ENCODE measurements at places on chromosomes 11 and 22.

DNA sequence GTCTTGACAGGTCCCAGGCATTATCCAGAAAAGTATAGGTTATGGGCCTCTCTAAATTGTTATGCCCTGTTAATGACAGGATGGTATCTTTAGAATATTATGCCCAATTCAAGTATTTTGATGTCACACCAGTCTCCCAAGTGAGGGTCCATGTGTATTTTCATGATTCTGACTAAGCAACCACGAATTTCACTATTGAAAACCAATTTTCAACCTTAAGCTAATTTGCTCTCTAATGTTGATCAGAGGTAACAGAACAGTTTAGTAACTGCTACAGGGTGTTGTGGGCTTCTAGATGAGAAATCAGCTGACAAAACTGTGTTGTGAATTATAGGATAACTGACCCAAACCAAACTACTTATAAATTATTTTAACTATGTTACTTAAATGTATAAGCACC, 48.0 kb upstream of the SORL1-AS1 start:
- no peak for DNase-seq

GRCh38 chr11:88353835-88354496, 16.4 kb upstream of the CTSC start:
- no peak for DNase-seq

- no peak for DNase-seq
These were observed 3.5 kb upstream of the RAB1B start for GRCh38 chr11:66264914-66265313.

DNA sequence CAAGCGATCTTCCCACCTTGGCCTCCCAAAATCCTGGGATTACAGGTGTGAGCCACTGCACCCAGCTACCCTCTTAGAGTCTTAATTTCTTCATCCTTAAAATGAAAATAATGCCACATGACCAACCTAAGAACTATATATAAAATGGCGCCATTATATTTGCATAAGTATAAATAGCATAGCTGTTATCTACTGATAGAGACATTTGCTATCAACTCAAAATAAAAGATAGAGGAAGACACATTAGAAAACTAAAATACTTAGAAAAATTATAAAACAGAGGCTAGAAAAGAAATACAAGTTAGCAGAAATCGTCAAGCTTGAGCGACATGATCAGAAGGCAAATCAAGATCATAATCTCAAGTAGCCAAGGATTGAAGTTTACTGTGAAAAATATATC, 6.2 kb downstream of the FAM168A start:
- no peak for DNase-seq

- DNase-seq = no peak
These were observed 17.4 kb downstream of the LRFN4 start for GRCh38 chr11:66874232-66874631.

- DNase-seq = no peak
These were observed 7.8 kb downstream of the HNRNPUL2 start for GRCh38 chr11:62719302-62719978.

DNA sequence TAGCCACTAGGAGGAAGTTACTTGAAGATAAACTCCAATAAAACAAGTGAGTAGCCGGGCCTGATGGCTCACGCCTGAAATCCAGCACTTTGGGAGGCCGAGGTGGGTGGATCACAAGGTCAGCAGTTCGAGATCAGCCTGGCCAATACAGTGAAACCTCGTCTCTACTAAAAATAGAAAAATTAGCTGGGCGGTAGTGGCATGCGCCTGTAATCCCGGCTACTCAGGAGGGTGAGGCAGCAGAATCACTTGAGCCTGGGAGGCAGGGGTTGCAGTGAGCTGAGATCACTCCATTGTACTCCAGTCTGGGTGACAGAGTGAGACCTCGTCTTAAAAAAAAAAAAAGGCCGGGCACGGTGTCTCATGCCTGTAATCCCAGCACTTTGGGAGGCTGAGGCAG, 34.0 kb upstream of the CLPB start:
- DNase-seq = no peak

DNA sequence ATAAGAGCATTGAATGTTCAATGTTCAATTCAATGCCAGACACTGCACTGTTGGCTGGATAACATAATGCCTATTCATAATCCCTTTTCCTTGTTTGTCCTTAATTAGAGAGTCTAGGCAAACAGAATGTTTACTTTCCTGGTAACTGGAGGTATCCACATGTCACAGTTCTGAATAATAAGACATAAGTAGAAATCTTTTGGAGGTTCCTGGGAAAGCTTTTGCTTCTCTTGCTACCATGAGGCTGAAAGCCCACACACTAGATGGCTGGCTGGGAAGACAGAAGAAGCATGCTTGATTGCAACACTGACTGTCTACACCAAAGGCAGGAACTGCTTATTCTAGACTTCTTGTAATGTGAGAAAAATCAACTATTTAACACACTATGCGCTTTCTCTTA, 79.5 kb downstream of the GAB2 start:
- no peak for DNase-seq

DNA sequence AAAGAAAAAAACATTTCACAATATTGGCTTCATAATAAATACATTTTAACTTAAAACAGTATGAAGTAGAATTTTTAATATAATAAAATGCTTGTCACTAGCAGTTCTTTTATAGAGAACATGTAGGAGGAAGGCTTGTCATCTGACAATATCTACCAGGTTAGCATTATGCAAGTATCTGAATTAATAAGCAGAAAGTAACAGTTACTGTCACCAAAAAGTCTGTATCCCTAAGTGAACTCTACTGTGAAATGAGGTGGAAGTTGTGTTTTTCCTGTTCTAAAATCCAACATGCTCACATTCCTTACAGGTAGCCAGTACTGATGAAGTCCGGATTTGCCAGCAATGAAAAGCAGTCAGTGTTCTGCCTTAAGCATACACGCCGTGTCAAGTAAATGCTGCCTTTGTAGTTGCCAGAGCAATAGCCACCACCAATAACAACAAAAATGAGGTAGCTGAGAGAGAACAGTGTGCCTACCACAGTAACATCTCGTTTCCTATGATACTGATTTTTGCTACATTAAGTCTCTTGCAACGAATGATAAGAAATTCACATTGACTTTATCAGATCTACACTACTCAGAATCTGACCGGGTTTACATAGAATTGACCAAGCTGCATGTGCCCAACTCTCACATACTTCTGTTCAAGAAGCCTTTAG, 95.5 kb downstream of the SIK3 start:
- no peak for DNase-seq

- DNase-seq = no peak
These were observed 41.2 kb upstream of the GLYATL1 start for GRCh38 chr11:58898106-58898505.

DNA sequence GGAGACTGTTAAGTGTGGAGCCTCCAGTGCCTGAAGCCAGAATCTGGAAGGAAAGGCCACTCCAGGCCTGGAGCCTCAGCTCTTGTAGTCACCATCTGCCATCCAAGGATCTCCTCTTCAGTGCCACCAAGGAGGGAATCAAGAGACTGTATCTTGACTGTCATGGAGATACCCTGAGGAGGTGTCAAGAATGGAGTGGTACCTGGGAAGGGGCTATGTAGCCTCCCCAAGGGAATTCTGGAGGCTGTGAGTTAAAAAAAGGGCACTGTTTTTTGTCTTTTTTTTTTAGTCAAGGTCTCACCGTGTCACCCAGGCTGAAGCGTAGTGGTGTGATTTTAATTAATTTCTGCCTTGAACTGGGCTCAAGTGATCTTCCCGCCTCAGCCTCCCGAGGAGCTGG, 3.2 kb upstream of the C22orf15 start:
- no peak for DNase-seq

GRCh38 chr22:37910890-37911672, 5.0 kb downstream of the MICALL1 start:
- no peak for DNase-seq

- no peak for DNase-seq
These were observed 352.8 kb upstream of the FAT3 start for GRCh38 chr11:91871791-91872190.

GRCh38 chr22:24968066-24968561, 15.6 kb downstream of the KIAA1671 start:
- DNase-seq = no peak

DNA sequence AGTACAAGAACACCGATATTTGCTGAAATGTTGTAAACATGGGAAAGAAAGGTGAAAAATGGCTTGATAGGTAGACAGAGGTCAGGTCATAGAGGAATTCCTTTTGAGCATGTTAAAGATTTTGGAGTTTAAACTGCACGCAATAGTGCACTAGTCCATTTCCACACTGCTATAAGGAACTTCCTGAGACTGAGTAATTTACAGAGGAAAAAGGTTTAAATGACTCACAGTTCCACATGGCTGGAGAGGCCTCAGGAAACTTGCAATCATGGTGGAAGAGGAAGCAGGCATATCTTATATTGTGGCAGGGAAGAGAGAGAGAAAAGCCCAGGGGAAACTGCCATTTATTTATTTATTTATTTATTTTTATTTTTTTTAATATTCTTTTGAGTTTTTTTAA, 5.0 kb downstream of the OR10A5 start:
- DNase-seq = no peak

DNA sequence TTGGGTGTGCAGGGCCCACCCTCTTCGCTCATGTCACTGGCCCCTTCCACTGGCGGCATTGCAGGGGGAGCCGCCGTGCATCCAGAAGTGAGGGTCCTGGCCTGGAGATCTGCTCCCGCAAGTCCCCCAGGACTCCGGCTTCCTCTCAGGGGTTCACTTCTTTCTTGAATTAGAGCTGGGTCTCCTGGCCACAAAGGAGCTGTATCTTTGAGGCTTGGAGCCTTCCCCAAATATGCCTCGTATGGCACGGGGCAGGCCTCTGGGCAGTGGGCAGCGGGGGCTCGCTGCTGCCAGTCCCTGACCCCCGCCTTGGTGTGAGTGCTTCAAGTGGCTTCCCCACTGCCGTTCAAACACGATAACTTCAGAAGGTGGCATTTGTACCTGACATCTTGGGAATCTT, 7.4 kb upstream of the IFITM3 start:
- no peak for DNase-seq

DNA sequence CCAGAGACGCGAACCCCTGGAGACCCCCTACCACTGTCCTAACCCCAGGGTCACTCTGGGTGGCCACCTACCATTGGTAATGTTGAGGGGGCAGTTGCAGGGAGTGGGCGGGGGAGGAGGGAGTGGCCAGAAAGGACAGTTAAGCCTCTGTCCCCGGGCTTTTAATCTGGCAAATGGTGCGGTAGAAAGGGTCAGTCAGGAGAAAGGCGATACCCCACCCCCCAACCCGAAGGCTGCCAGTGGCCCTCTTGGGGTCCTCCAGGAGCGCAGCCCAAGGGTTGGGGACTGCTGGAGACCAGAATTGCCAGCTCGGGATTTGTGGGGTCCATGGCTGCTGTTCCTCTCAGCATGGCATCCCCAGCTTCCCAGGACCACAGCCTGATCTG, 742 bp downstream of the P2RY2 start:
- DNase-seq = no peak

- DNase-seq = no peak
These were observed 3.8 kb downstream of the TIMM8B start for GRCh38 chr11:112082729-112083128.

- DNase-seq = no peak
These were observed 54.7 kb downstream of the ETS1 start for GRCh38 chr11:128532572-128533091.

DNA sequence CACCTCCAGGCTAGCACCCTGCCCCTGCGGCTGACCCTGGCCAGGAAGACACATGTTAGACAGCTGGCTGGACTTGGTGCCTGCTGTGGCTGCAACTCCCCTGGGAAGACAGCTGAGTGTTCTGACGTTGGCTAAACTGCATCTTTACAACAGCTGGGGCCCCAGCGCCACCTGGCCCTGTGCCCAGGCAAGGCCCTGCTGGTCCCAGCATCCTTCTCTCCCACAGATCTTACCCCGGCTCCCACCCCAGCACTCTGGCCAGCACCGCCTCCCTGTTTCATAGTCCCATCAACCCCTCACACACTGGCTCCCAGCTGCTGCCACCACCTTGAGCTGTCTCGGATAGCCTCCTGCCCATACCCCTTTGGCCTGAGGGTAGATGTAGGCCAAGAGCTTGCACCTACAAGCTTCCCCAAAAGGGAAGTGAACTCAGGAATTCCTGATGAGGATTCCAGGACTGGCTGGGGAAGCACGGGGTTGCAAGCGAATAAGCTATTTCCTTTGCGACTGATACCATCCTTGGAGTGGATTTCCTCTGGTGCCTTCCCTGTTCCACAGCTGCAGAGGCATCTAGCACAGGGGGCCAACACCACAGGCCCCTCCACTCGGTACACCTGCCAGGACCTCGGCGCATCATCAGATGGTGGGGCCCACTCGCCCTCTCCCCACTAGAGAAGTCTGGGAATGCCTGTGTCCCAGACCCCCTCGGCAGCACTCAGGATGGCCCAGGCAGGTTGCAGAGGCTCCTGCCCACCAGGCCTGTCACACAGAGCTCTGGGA, 28.5 kb downstream of the RSPH14 start:
- no peak for DNase-seq

DNA sequence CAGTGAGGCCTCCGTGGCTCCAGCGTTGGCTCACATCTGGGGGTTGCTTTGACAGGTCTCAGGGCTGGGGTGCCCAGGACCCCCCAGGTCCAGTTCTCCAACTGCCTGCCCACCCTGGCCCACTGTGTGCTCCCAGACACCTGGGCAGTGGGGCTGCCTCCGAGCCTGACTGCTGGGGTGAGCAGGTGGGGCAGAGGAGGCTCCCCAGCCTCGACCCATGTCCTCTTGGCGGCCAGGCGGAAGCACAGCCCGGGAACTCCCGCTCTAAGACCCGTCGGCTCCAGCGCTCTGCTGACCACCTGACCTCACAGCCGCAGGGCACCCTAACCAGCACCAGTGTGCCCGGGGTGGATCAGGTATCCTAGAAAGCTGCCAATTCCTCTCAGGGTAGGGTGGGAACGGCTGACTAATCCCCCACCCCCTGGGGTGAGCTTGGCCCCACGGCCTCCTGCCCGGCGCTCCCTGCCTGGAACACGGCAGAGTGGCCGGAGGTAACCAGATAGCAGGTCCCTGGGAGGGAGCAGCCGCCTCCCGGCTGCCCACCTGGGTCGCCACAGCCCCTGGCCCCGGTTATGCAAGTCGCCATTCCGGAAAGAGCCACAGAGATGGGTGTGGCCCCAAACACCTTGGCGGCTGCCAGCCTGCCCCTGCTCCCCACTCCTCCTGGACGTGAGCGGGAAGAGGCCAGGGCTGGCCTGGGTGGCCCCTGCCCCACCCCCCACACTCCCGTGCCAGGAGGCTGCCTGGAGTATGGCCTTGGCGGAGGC, 19.2 kb upstream of the MUC5B start:
- no peak for DNase-seq

DNA sequence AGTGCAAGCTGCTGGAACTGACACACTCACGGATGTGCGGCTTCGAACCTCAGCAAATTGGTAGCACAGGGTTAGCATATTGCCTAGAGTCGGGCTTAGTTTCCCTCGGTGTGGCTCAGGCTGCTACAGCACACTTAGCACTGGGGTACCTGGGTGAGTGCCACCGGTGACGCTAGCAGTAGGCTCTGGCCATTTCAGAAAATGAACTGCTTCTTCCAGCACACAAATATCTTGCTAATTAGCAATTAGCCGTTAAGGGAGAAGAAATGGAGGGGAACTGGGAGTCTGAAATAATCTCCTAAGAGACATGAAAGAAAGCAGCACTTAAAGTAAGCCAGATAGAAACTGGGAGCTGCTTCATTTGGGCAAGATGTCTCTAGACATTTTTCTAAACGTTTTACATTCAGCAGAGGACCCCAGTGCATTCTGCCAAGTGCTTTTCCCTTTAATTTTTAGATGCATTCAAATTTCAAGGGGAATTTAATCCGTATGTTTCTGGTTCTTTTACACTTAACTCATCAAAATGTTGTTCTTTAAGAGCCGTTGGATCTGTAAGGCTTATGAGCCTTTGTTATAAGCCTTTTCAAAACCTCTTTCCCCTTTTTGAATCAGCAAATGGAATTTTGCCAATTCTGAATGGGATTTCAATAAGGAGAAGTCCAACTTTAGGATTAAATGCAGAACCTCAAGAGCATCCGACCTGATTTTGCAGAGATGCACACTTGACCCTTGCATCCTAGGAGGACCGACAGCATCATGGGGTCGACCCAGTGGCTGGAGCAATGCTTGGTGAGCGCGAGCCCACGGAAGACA, 708.1 kb downstream of the NTM start:
- DNase-seq = no peak
